GM23248 (cell line): ENCODE measurements at places on chromosomes 5 and 9. TPM values are rescaled to one million over a fixed set of nuclear protein-coding genes. Genes with fewer than 3 reads are reported as not detected.

The KLF9 gene
- total RNA-seq = 14.3 and 14.5 TPM in 2 replicates

The CDC20B gene
- total RNA-seq = not detected in 2 replicates

The BARX1 gene
- total RNA-seq = not detected in 2 replicates

The ARSI gene
- 4.2 and 4.3 TPM in 2 replicates for total RNA-seq

The SHISAL2B gene
- total RNA-seq = not detected in 2 replicates

The FAM200C gene
- total RNA-seq = 2.8 and 7.1 TPM in 2 replicates

DNA sequence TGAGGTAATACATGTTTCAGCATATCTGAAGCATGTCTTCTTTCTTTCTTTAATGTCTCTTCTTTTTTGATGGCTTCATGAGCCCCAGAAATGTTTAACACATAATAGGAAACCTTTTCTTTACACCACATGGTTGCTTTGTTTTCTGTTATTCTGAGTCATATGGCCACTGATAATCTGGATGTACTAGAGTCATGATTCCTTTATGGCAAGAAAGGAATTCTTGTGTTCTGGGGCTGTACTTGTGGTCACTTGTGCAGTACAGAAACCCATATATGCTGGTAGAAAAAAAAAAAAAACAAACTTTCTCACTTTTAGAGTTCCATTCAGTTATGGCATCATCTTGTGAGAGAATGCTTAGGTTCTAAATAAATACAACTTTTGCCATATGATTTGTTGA lies 1669.3 kb upstream of the CDH9 start:
- DNase-seq = no peak

- no peak for DNase-seq
Measured at GRCh38 chr9:99129091-99129490, 24.2 kb downstream of the TGFBR1 start.

DNA sequence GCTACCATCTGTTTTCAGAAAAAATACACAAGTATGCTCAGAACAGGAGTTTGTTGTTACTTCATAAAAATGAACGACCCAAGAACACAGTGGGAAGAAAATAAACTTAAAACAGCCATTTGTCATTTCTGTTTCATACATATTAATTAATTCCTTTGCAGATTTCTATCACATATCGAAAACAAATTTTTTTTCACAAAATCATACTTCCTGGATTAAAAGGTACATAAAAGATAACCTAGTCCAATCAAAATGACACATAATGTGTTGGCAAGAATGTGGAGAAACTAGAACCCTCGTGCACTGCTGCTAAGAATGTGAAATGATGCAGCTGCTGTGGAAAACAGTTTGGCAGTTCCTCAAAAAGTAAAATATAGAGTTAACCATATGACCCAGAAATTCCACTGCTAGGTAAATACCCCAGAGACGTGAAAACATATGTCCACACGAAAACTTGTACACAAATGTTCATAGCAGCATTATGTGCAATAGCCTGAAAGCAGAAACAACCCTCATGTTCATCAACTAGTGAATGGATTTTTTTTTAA lies 46.0 kb downstream of the MYO10 start:
- DNase-seq = peak; percentile 48

GRCh38 chr5:38775218-38775840 lies 70.5 kb upstream of the OSMR start:
- DNase-seq = no peak

GRCh38 chr9:136239135-136239982 lies 6.3 kb downstream of the QSOX2 start:
- no peak for DNase-seq

GRCh38 chr9:71928376-71928775 lies 16.9 kb downstream of the C9orf85 start:
- DNase-seq = peak; percentile 66

DNA sequence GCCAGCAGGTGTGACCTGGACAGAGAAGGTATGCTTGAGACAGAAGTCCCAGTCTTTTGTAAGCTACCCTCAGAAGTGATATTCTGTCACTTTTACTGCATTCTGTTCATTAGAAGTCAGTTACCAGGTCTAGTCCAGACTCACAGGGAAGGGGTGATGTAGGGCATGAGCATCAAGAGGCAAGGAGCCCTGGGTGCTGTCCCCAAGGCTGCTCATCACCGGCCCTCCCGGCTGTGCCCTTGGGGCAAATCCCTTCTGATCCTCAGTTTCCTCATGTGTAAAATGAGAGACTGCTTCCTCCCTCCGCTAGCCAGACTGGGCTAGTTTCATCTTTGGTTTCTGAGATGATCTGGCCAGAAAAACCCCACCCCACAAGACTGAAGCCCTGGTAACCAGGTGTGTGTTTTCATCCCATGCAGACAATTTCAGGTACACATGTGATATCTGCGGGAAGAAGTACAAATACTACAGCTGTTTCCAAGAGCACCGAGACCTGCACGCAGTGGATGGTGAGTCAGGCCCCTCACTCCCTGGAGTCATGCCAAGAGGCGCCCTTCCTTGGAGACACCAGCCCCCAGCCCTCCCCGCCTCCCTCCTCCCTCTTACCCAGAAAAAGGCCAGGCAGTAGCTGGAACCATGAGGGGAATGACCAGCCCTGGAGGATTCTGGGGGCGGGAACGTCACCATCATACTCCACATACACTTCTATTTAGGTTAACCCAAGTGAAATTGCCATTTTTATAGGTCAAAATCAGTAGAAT lies 71.0 kb downstream of the AMBP start:
- no peak for DNase-seq

DNA sequence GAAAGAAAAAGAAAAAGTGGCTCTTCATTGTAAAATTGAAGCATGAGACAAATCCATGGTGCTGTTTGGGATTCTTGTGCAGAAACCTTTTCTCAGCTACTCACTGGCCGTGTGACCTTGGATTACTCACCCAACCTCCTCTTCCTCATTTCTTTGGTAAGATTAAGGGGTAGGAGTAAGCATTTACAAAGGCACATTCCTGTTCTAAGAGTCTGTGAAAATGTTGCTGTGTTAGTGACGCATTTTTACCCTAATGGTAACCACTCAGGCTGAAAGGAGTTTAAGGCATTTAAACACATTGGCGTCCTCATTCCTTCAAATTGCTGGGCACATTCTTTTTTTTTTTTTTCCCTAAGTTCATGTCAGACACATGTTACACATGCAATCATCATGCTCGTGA lies 4.3 kb downstream of the RAI14 start:
- DNase-seq = peak; percentile 83

- no peak for DNase-seq
Measured at GRCh38 chr5:158929552-158930218, 170.0 kb downstream of the EBF1 start.

DNA sequence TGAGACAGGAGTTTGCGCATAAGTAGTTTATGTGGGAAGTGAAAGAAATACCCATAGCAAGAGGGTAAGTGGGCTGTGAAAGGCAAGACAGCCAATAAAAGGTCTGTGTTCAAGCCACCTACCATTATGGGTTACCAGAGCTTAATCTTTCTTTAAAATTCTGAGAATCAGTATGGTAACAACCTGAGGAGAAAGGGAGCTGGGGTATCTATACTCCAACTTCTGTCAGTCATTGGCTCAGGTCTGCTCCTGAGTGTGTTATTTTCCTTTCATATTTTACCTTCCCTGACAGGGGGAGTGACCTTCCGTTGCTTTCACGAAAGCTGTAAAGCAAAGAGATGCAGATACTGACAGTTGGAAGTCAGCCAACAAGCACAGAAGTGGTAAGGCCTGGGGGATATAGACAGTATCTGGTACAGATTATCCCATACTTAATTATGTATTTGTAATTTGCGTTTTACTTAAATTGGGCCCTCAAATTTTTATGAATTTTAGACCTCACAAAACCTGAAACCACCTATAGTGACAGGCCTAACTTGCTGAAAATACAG lies 233.4 kb downstream of the RAB3C start:
- DNase-seq = no peak

GRCh38 chr5:177981296-177982071 lies 14.6 kb downstream of the PROP1 start:
- no peak for DNase-seq

DNA sequence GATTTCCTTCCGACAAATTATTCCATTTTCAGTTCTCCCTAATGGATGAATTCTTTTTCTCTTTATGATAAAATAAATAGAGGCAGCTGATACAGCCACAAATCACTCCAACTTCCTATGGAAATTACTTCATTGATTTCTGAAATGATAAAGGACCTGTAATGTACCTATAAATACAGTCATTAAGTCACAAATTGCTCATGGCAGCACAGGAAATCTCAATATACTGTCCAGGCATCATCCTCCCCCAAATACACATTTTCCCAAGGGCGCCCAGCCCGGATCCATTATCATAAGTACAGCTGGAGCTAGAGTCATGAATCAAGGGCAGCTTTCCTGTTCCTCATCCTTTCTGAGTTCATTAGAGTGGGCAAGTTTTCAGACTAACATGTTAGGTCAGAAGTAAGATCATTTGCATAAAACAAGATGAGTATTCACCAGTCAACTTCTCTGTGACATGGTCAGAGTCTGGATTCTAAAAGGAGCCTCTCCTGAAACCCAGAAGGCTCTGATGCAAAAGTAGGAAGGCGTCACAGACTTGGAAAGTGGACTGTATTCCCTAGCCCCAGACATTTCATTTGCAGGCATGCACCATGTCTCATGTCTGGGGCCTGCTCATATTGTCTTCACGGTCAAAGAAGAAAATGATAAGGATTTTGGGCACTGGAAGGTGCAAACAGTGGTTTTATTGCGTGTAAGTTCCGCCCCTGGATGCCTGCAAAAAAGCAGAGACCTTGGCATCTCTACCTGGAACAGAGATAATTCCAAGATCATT lies 383.2 kb downstream of the PLK2 start:
- DNase-seq = no peak

GRCh38 chr9:16157651-16158050 lies 604.8 kb downstream of the CCDC171 start:
- no peak for DNase-seq
